T-helper 2 cell (primary cell): ENCODE measurements at places on chromosomes 13 and 19.

DNA sequence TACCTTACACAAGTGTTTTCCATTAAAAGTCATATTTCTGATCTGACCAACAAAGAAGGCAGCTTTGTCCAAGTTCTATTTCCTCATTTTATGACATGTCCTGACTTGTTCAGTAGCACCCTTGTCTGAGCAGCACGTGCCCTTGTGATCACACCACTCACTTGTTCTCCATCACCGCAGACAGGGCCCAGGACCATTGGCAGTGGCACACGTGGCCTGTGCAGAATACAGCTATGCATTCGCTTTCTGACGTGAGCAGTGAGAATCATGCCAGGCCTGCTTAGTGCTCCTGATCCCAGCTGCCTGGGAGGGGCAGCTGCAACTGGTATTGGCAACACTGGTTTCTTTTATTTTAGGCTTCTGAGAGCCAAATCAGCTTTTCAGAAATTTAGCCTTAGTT, 134.2 kb downstream of the FRY start:
- DNase-seq, result no peak

DNA sequence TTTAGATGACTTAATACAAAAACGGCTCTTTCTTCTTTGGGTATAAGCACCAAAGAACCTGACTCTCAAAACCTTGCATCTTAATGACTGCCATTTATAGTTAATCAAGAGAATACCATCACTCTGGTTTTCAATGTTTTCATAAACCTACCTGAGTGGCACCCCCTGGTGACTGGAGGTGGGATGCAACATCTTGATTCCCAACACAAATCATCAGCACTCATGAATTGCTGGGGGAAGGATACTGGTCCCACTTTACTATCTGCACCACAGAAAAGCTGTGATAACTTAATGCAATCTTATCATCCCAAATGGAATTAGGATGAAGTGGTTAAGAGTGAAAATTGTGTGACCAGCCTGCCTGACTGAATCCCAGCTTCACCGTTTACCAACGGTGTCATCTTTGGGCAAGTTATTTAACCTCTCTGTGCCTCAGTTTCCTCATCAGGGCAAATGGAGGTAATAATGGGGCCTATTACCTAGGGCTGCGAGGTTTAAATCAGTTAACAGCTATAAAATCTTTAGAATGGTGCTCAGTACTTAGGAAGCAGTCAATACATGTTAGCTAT, 366.4 kb downstream of the KLF12 start:
- no peak for DNase-seq

- DNase-seq, result no peak
Observed at GRCh38 chr13:85241060-85241459, 558.2 kb downstream of the SLITRK6 start.

DNA sequence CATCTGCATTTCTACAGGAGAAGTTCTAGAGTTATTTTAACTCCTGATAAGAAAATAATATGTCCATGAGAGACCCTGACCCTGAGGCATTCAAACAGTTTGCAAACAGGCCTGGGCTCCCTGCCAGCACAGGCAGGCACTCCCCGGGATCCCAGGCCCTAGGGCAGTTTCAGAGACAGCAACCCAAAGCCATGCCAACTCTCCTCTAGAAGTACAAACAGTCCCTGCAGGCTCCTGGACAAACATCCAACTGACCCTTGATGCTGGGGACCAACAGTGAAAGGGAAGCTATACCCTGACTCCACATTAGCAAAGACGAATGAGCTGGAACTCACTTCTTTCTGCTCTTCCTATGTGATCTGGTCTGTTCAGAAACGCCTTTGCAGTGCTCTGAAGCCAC, 44.8 kb downstream of the CCDC70 start:
- DNase-seq, result no peak

DNA sequence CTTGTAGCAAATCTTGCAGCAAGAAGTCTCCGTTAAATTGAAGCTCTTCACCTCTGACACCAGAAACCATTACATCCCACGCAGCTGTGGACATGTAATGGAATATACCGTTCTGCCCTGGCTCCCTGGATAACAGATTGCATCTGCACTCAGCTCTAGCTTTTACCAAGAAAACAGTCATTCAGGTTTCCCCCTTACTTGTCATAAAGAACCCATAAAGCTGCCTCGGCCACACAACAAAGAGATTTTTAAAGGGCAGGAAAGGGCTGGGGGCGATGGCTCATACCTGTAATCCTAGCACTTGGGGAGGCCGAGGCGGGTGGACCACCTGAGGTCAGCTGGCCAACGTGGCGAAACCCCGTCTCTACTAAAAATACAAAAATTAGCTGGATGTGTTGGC, 127.6 kb upstream of the RFC3 start:
- peak; percentile 22 for DNase-seq

GRCh38 chr13:105971312-105971711, 564.1 kb downstream of the EFNB2 start:
- DNase-seq, result no peak

DNA sequence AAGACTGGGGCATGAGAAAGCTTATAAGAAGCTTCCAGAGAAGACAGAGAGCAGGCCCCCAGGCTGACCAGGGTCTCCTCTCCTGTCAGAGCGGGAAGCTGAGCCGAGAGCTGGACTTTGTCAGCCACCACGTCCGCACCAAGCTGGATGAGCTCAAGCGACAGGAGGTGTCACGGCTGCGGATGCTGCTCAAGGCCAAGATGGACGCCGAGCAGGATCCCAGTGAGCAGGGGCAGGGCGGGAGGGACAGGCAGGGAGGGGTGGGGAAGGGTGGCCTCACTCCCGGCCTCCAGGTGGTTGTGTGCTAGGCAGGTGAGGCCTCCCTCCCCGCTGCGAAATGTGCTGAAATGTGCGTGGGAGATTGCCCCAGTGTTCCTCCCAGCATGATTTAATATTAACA, 5.6 kb downstream of the NUCB1 start:
- no peak for DNase-seq

DNA sequence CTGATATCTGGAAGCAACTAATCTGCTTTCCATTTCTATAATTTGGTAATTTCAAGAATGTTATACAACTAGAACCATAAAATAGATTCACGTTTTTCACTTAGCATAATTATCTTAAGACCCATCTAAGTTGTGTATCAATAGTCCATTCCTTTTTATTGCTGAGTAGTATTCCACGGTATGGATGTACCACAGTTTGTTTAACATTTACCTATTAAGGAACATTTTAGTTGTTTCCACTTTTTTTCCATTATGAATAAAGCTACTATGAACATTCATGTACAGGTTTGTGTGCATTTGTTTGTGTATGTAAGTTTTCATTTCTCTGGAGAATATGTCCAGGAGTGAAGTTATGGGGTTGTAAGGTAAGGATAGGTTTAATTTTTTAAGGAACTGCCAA, 18.3 kb upstream of the ZNF112 start:
- DNase-seq, result no peak

DNA sequence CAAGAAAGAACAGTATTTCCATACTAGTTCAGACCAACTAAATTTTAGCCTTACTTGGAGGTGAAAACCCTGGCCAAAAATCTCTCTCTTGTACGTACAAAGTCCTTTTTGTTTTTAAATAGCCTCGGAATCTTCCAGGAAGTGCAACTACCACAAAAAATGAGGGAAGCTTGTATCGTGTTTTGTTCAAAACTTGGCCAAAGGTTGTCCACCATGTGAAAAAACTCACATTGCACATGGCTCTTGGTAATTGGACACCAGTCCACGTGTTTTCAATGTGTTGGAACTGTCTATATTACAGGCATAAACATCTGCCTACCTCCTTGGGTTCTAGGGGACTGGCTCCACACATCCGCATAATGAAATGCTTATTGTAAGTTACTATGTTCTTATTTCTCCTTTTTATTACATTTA, 15.2 kb upstream of the STRN4 start:
- no peak for DNase-seq

GRCh38 chr19:10566658-10567410, 1.0 kb upstream of the KRI1 start:
- DNase-seq, result no peak

DNA sequence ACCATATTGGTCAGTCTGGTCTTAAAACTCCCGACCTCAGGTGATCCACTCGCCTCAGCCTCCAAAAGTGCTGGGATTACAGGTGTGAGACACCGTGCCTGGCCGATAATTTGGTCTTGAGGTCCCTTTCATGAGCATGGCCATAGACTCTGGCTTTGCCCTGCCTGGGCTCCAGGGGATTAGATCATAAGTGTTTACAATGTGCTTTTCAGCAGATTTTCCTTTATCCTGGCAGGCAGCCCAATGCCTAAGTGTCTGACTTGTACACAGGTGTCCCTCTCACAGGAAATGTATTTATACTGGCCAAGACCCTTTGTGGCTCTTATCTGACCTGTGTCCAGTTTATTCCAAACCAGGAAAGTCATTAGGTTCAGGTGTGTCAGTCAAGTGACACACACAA, 15.9 kb downstream of the BCAM start:
- DNase-seq, result no peak

GRCh38 chr19:13100841-13101589, 1.6 kb downstream of the LYL1 start:
- DNase-seq, result no peak

DNA sequence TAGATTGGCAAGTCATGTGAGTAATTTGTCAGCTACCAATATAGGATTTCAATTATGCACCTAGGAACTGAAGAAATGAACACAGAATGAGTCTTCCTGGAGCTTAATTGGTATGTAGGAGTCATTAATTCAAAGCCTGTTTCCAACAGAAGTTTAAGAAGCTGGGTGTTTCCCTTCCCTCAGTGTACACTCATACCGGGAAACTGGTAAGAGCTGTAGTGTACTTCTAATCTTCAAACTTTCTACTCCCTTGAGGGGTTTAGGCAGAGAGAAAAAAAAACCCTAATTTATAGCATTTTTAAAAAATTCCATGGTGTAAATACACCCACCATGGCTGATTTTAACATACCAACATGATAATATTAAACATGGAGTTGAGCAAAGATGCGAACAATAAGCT, 665.7 kb upstream of the SLITRK5 start:
- DNase-seq, result no peak

- no peak for DNase-seq
Observed at GRCh38 chr13:113646921-113647340, 11.1 kb downstream of the ATP4B start.

- no peak for DNase-seq
Observed at GRCh38 chr13:67330149-67330548, 100.0 kb upstream of the PCDH9 start.

- peak; percentile 44 for DNase-seq
Observed at GRCh38 chr19:57583521-57584416, at the start of gene ZIK1. TSS of gene ZIK1 (plus strand) at chr19:57584145. CDS start at chr19:57584357, 212 bp downstream.

DNA sequence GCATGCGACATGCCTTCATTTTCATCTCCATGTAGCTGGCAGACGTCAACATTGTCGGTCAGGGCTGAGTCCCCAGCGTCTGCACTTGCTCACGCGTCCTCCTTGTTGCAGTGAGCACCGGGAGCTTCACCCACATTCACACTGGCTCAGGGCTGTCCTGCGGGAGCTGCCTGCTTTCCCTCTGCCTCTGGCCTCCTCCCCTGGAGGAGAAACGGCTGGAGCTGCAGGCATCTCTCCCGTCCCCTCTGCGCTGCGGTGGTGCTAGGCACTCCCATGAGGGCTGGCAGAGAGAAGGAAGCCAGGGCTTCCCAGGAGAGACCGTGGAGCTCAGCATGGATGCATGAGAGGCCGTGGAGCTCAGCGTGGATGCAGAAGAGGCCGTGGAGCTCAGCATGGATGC, 18.4 kb upstream of the TMEM255B start:
- no peak for DNase-seq

DNA sequence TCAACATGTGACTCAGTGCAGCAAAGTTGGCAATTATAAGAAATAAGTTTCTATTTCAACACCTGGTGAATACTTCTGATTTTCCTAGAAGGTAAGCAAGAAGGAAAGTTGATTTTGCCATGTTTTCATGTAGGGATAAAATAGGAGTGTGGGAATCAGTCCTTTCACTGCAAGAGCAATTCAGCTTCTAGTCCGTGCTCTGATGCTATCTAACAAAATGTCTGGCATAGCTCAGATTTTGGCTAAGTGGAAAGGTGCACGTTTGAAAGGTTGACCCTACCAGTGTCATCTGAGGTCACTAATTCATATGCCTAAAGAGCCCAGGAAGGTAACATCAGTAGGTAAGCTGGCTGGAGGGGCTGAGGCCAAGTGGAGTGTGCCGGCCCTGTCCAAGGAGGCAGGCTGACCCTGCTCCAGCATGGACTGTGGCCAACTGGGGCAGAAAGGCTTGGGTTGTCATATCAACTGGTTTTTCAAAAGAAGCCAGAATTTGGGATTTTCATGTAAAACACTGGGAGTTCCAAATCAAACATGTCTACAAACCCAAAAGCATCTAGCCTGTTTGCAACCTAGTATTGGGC, 38.9 kb upstream of the MEDAG start:
- no peak for DNase-seq

DNA sequence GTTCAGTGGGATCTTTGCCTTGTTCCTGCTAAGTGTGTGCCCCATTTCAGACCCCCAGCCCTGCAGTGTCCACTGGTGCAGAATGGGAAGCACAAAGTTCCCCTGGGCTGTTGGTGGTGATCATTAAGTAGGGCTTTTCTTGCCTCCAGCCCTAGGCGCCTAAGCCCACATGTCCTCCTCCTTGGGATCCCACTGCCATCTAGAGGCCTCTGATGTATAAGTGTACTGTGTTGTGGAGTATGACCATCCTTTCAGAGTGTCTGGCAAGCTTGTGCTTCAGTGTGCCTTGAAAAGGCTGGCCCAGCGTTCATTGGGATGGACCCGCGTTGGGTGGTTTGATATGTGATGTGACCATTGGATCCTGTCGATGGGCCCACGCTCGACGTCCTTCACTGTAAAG, 71.2 kb downstream of the WASF3 start:
- DNase-seq, result no peak

- DNase-seq, result peak; percentile 30
Observed at GRCh38 chr19:12052497-12053169, at the start of gene ZNF878. TSS of gene ZNF878 (minus strand) at chr19:12052961. CDS start at chr19:12052801, 160 bp downstream.

GRCh38 chr13:102012299-102013293, 389.3 kb downstream of the FGF14 start:
- DNase-seq, result no peak

GRCh38 chr19:18419195-18419698, at the start of gene SSBP4:
TSS of gene SSBP4 (plus strand) at chr19:18419398. CDS start at chr19:18419649, 251 bp downstream.
- peak; percentile 74 for DNase-seq

GRCh38 chr13:23684647-23685046, 114.4 kb downstream of the TNFRSF19 start:
- no peak for DNase-seq

GRCh38 chr19:19540715-19541515, 2.9 kb downstream of the CILP2 start:
- peak; percentile 57 for DNase-seq

DNA sequence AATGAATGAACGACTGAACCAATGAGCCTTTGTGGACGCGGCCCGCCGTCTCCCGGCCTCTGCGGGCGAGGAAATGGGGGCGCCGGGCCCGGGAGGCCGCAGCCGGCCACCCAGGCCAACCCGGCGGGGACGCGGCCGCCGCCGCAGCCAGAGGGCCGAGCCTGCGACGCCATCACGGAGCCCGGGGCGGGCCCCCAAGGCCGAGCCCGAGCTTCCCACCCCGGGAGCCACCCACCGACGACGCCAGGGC, 216 bp downstream of the SUGP2 start:
- no peak for DNase-seq

DNA sequence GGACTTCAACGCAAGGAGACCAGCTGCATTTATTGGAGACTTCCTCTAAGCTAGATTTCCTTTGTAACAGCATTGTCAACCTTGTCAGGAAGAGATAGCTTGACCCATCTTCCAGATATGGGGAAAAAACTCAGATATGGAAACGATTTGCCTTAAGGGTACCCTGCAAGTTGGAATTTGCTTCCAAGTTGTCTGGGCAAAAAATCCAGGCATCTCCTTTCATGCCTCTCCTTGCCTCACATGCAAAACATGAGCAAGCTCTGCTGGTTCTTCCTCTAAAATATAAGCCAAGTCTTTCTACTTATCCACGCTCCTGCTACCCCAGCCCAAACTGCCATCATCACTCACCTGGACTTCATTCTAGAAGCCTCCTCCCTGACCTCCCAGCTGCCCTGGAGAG, 6.4 kb upstream of the DNMT1 start:
- no peak for DNase-seq
